ENCODE measurements at places on chromosomes 2 and 18. TPM values are rescaled to one million over a fixed set of nuclear protein-coding genes. Genes with fewer than 3 reads are reported as not detected.

EFR3B gene
- 0.57 TPM for total RNA-seq

SPP2 gene
- not detected for total RNA-seq

SNORC gene
- total RNA-seq = 2.2 TPM

RGPD6 gene
- total RNA-seq = 26.2 TPM

TSPYL6 gene
- total RNA-seq = not detected

Measured in placental pericyte (primary cell).